ENCODE measurements at places on chromosomes 7 and 10. TPM values are rescaled to one million over a fixed set of nuclear protein-coding genes. Genes with fewer than 3 reads are reported as not detected.

CYP2C8 gene
- not detected for total RNA-seq

ELOVL3 gene
- total RNA-seq, result 2.4 TPM

DNAH11 gene
- 1.2 TPM for total RNA-seq

POM121 gene
- 13.2 TPM for total RNA-seq

OPN4 gene
- 0.14 TPM for total RNA-seq

HOXA4 gene
- total RNA-seq, result 0.89 TPM

NOS3 gene
- total RNA-seq, result 6.5 TPM

ZNF680 gene
- 15.5 TPM for total RNA-seq

MMP21 gene
- total RNA-seq, result not detected

SLC29A4 gene
- total RNA-seq, result 5.6 TPM

MYPN gene
- under 0.01 TPM for total RNA-seq

TMEM213 gene
- total RNA-seq, result not detected
